ENCODE measurements at places on chromosomes 6 and 20. TPM values are rescaled to one million over a fixed set of nuclear protein-coding genes. Genes with fewer than 3 reads are reported as not detected.

GRCh38 chr6:155587817-155588216, 132.2 kb upstream of the NOX3 start:
- no peak for DNase-seq

DNA sequence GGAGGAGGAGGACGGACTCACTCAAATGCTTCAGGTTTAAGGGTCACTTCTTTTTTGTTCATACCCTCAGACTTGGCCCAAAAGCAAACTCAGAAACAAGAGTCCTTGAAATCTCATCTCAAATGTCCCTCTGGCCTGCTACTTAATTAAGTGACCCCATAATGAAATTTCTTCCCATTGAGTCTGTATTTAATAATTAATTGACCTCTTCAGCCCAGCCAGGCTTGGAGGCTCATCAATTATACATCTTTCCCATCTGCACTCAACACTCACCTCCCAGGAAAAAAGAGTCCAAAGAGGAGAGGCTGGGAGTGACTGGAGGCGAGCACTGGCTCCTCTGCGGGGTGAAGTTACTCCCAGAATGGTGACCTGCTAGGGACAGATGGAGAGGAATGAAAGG, 90.5 kb upstream of the EYA2 start:
- no peak for DNase-seq

The PRR18 gene
- not detected for total RNA-seq

The BEND3 gene
- 3.0 TPM for total RNA-seq

Measured in urinary bladder (tissue), 4 donors.